ENCODE measurements at places on chromosomes 3 and 15.

DNA sequence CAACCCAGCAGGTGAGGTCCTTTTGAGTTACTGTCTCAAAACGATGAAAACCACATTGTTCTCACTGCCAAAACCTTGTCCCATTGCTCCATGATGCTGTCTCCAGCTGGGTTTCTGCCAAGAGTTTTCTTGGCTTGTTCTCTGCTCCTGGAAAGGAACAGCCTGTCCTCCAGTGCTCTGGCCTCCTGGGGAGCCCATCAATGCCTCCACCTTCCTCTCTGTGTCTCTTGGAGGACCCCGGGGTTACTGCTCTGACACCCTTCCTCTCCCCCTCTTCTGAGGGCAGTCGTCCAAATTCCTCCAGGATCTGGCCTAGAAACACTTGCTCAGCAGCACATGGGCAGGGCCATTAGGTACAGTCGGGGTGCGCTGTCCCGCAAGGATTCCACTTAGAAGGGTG, 63.9 kb upstream of the RGMA start:
- no peak for DNase-seq

- no peak for DNase-seq
Measured at GRCh38 chr3:161268601-161269000, 47.5 kb downstream of the NMD3 start.

DNA sequence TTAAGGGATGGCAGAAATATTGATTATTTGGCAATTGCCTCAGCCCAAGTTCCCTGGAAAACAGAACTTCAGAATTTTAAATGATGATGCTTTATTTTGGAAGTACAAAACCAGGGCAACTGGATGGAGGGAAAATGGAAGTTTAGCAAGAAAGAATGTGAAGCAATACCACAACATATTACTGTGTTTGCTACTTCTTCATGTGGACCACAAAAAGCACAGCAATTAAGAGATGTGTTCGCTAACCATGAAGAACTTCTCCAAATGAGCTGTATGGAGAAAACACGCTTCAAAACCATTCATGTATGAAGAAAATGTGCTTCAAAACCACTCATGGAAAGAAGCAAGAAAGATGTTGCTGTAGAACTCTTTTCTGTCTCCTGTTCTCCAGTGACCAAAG, 64.7 kb upstream of the ARL6 start:
- DNase-seq, result no peak

DNA sequence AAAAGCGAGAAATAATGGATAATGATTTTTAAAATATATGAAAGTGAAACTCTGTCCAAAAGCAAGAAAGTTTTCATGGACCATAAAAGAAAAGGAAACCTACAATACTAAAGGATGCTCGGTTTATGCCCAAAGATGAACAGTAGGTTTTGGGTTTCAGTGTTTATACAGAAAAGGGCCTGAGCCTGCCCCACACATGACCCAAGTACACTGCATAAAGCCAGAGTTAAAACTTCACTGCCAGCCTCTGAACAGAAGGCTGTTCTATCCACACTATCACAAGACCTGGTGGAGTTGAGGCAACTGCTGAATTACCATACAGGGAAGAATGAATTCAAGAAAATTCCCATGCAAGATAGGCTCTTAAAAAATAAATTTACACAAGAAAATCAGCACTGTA, 165.2 kb downstream of the MECOM start:
- no peak for DNase-seq

DNA sequence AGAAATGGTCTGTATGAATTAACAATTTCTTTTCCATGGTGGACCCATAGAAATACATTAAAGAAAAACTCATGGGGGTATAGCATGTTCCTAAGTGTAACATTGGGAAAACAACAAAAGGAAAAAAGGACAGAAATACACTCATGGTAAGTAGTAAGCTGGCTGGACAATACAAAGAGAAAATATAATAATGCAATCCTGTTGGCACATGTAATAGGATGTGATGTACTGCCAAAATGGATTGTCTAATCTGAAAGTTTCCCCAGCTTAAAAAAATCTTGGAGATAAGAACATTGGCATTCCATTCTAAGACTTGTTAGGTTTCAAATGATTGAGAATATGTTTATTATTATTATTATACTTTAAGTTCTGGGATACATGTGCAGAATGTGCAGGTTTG, 128.1 kb downstream of the MBNL1 start:
- DNase-seq, result no peak

GRCh38 chr3:135801018-135801417, 164.5 kb upstream of the PPP2R3A start:
- no peak for DNase-seq

DNA sequence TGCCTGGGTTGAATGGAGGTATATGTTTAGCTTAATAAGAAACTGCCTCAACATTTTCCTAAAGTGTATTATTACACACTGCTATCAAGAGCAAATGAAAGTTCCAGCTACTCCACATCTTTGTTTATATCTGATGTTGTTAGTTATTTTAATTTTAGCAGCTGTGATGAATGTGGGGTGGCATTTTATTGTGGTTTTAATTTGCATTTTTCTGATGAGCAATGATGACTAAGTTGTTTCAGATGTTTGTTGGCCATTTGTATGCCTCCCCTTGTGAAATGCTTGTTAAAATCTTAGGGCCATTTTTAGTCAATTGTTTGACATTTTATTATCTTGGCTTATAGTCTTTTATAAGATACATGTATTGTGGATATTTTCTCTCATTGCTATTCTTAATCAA, 260.4 kb upstream of the SLCO3A1 start:
- DNase-seq, result no peak

DNA sequence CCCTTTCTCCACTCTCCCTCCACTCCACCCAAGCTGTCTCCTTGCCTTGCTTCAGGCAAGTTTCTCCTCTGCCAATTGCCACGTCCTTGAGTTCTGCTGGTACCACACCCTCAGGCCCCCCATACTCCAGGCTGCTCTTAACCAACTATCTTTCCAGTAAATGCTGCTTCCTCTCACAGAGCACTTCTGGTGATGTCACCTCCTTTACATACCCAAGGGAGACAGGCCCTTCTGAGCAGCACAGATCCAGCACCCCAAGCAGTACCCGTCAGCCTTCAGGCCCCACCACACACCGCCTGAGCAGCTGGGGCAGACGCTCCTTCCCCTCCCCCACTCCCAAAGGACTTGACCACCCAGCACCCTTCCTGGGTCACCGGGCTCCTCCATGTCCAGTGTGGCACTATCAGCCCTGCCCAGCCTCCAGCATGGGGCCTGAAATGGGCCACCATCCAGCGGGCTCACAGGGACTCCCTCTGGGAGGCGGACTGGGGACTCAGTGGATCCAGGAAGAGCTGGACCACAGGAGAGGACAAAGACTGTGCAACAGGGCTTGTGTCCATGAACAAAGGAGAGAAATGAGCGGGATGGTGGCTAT, 50.2 kb downstream of the KLF15 start:
- no peak for DNase-seq

- DNase-seq, result no peak
Measured at GRCh38 chr3:140763532-140763931, 85.7 kb downstream of the TRIM42 start.

GRCh38 chr3:88180398-88180999, 30.7 kb downstream of the C3orf38 start:
- DNase-seq, result no peak

DNA sequence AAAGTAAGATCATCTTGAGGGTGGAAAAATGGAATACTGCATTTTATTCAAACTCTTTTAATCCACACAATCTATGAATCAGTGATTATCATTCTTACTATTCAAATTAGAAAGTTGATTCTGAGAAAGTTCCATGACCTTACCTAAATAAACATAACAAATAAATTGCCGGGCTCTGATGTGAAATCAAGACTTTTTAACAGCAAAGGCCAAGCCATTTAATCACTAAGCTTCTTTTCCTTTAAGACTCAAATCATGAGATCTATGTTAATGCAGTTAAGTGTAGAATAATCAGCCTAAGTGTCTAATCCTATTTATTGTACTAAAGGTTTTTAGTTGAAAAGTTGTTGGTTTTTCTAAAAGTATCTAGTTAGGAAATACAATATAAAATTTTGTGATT, 857.0 kb downstream of the SI start:
- no peak for DNase-seq

- no peak for DNase-seq
Measured at GRCh38 chr3:190414297-190414696, 26.3 kb downstream of the CLDN16 start.

DNA sequence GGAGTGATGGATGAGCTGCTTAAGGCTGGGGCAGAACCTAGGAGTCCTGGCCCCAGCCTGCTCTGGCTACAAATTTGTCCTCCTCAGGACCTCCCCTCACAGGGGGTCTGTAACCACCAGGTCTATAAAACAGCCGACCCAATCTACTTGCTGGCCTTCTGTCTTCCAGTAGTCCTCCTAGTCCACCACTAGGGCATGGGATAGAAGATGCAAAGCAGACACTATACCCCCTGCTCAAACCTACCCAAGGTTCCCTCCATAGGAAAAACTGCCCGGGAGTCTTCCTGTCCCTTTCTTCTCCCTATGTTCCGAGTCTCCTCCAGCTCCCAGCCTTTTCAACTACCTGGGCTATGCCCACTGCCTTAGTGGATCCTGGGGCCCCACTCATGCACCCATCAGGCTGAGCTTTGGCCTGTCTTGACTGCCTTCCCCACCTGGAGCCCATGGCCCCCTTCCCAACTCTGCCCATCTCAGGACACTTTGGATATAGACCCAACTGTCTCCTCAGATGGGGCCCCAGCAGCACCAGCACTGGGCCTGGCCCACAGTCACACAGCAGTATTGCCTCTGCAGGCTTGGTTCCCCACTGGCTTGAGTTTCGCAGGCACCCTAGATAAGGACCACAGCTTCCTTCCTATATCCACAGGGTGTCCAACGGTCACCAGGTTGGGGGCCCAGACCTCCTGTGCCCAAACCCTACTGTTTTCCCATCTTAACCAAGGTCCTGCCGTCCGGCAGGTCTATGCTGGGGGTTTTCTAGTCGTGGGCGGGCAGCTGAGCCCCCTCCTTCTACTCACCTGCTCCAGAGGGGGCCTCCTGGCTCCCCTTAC, 1.1 kb downstream of the HYAL3 start:
- no peak for DNase-seq

DNA sequence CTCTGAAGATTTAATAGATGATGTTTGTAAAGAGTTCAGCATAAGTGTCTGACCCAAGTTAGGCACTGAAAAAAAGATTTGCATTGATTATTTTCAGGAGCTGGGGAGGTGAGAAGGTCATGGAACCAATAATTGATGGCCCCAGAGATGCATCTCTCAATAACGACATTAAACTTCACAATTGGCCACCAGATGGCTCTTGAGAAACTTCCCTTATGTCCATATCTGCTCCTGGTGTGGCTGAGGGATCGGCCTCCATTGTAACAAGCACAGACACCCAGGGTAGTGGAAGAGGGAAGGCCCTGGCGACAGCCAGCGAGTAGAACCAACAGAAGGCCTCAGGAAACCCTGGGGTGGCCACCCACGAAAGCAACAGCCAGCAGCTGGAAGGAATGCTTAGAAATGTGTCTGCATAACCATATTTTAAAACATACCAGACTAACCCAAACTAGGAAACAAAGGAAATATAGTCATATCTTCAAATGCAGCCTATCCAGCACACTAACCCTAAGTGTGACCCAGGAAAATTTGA, 536.7 kb downstream of the SOX2 start:
- DNase-seq, result no peak

DNA sequence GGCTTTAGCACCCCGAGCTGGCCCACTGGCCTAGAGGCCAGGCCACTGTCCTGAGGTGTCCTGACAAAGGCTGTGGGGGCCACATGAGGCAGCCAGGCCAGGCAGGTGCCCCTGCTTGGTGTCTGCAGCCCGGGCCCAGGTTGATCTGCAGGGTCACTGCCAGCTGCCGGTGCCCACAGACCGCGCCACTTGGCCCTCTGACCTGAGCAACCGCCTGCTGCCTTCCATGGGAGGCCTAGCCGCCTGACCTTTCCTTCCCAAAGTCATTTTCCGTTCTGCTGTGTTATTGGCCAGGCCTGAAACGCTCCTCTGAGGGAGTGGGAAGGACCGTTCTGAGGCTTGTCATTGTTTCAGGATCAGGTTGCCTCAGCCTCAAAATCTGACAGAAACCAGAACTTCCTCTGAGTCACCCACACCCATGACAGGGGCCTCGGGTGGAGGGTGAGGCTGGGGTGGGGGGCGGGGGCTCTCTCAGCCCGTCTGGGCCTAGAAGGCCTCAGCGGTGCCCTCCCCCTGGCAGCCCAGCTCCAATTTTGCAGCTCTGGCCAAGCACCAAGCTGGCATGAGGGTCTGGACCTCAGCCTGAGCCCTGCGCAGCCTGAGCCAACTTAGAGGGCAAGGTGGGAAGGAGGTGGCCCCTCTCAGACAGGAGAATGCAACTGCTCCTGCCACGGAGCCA, 140.7 kb upstream of the MEF2A start:
- no peak for DNase-seq

- no peak for DNase-seq
Measured at GRCh38 chr15:91670108-91670507, 183.4 kb upstream of the SLCO3A1 start.

GRCh38 chr3:157232141-157232540, 72.2 kb upstream of the CCNL1 start:
- no peak for DNase-seq

GRCh38 chr15:72380743-72381142, 4.9 kb upstream of the HEXA start:
- no peak for DNase-seq

DNA sequence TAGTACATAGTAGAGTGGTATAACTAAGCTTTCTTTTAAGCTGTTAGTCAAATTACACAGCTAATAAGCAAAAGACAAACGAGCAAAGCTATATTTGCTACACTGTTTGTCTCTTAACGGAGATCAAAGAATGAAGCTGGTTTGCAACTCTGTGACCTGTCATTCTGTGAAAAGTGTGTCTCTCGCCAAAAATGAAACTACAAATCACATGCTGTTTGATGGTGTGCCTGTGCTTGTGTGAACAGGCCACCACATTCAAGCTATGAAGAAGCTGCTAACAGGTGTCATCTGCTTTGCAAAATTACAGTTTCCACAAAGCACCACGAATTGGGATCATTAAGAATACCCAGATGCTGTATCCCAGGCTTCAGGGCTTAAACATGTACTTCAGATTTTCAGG, 667.8 kb upstream of the NAALADL2 start:
- DNase-seq, result no peak

- DNase-seq, result no peak
Measured at GRCh38 chr3:124861041-124861440, 26.1 kb downstream of the ITGB5 start.

GRCh38 chr15:49875392-49875791, 243.6 kb downstream of the ATP8B4 start:
- DNase-seq, result no peak

DNA sequence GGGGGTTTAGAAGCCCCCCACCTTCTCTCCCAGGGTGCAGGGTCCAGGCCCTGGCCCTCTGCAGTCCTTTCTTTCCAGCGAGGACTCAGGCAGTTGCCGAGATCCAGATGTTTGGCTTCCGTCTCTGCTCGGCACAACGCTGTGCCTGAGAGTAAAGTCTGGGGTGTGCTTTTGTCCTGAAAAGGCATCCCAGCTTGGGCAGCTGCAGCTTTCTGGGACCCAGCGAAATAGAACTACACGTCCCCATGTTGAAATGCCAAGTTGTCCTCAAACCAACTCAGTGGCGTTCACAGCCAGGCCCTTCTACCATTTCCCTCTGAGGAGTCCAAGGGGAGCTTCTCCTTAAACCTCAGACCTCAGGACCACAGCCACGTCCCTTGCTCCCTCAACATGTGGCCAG, 23.1 kb downstream of the FGD5 start:
- no peak for DNase-seq

Data from NCI-H1436 treated with DMSO at 0.1 percent for 48 hours (cell line).